ENCODE measurements at places on chromosomes 6 and 20. TPM values are rescaled to one million over a fixed set of nuclear protein-coding genes. Genes with fewer than 3 reads are reported as not detected.

- H3K4me3 ChIP-seq, result no peak overlapping the region
- H3K27ac ChIP-seq, result no peak overlapping the region
- DNase-seq, result no peak
- H3K4me1 ChIP-seq, result no peaks in the 10 kb centered on the region
- no peaks in the 10 kb centered on the region for H3K36me3 ChIP-seq
Observed at GRCh38 chr20:60237981-60238380, 279.8 kb downstream of the CDH26 start.

DNA sequence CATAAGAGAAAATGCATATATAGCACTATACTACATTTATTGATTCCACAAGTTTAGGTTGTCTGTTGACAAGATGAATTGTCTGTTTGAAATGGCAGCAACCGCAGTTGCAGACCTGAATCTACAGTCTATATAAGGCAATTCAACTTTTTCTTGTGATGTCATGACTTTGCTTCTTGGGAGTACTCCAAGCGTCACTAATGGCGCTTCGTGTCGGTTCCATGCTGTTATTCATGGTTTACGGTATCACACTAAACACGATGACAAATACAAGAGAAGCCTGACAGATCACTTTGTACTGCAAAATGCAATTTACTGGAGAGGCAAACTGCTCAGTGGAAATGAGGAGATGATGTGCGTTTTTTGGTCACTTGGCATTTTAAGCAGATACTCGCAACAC, 280.3 kb upstream of the TCF21 start:
- H3K4me1 ChIP-seq, result no peaks in the 10 kb centered on the region
- no peaks in the 10 kb centered on the region for H3K27me3 ChIP-seq
- H3K36me3 ChIP-seq, result no peaks in the 10 kb centered on the region
- H3K27ac ChIP-seq, result no peak overlapping the region
- H3K4me3 ChIP-seq, result no peak overlapping the region
- DNase-seq, result no peak

Gene BACH2
- 2.9 TPM for total RNA-seq

- H3K4me1 ChIP-seq, result peaks cover 69% of the 10 kb centered on the region
- no peak overlapping the region for H3K27ac ChIP-seq
- no peak overlapping the region for H3K4me3 ChIP-seq
- H3K27me3 ChIP-seq, result no peaks in the 10 kb centered on the region
- no peaks in the 10 kb centered on the region for H3K36me3 ChIP-seq
Observed at GRCh38 chr6:144331491-144331969, 46.4 kb downstream of the UTRN start.

DNA sequence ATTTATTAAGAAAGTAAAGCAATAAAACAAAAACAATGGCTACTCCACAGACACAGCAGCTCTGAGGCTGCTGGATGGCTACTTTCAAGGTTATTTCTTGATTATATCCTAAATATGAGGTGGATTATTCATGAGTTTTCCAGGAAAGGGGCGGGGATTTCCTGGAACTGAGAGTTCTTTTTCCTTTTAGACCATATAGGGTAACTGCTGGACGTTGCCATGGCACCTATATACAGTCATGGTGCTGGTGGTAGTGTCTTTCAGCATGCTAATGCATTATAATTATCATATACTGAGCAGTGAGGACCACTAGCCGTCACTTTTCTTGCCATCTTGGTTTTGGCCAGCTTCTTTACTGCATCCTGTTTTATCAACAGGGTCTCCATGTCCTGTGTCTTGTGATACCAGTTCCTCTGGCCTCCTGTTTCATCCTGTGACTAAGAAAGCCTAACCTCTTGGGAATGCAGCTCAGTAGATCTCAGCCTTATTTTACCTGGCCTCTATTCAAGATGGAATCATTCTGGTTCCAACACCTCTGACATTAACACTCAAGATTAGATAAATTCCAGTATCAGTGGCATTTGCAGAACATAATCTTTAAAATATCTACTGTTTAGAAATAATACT, 32.3 kb upstream of the TRDN start:
- H3K4me1 ChIP-seq, result no peaks in the 10 kb centered on the region
- DNase-seq, result no peak
- H3K27me3 ChIP-seq, result no peaks in the 10 kb centered on the region
- H3K4me3 ChIP-seq, result no peak overlapping the region
- H3K27ac ChIP-seq, result no peak overlapping the region

Gene GSTA3
- total RNA-seq, result not detected

GRCh38 chr6:35494161-35494563, 2.7 kb downstream of the TEAD3 start:
- no peak for DNase-seq
- H3K27ac ChIP-seq, result peak overlapping the region; percentile 44
- H3K36me3 ChIP-seq, result no peaks in the 10 kb centered on the region
- peaks cover 5% of the 10 kb centered on the region for H3K27me3 ChIP-seq
- peaks cover 84% of the 10 kb centered on the region for H3K4me1 ChIP-seq
- H3K4me3 ChIP-seq, result no peak overlapping the region

Gene ADIG
- total RNA-seq, result not detected
